ENCODE measurements at places on chromosomes 1 and 21. TPM values are rescaled to one million over a fixed set of nuclear protein-coding genes. Genes with fewer than 3 reads are reported as not detected.

Gene PAQR6
- 7.1 TPM for total RNA-seq

Gene NBPF6
- not detected for total RNA-seq

DNA sequence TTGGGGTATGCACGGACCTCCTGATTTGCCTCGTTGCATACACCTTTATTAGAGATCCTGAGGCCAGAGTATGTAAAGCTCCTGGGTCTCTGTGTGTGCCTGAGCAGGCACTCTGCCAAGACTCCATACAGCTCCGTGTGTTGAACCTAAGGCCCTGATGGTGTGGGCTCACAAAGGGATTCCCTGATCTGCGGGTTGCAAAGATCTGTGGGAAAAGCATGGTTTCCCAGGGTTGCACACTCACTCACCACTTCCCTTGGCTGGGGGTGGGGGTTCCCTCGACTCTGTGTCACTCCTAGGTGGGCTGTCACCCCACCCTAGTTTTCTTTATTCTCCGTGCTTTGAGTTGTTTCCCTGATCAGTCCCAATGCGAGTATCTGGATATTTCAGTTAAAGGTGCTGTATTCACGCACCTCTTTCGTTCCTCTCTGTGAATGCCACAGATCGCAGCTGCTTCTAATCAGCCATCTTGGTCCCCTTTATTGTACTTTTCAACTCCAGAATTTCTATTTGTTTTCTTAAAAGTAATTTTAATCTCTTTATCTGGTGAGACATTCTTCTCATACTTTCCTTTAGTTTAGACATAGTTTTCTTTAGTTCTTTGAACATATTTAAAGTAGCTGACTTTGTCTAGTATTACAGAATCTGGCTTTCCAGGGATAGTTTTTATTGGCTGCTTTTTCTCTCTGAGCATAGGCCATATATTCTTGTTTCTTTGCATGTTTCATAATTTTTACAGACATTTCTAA, 39.0 kb upstream of the F3 start:
- no peaks in the 10 kb centered on the region for H3K27me3 ChIP-seq
- no peak overlapping the region for H3K4me3 ChIP-seq
- H3K4me1 ChIP-seq, result peaks cover 5% of the 10 kb centered on the region
- no peaks in the 10 kb centered on the region for H3K36me3 ChIP-seq
- DNase-seq, result no peak

GRCh38 chr1:240878631-240879030, 266.7 kb upstream of the GREM2 start:
- H3K27me3 ChIP-seq, result no peaks in the 10 kb centered on the region
- no peak overlapping the region for H3K4me3 ChIP-seq
- H3K27ac ChIP-seq, result no peak overlapping the region
- H3K36me3 ChIP-seq, result no peaks in the 10 kb centered on the region

Gene UTS2
- not detected for total RNA-seq

- H3K27me3 ChIP-seq, result peaks cover 26% of the 10 kb centered on the region
- no peak within 1 kb of the TSS for H3K27ac ChIP-seq
- DNase-seq, result no peak
These were observed at the start of gene NBL1 for GRCh38 chr1:19643602-19644394. Gene NBL1, plus strand, starts transcription at chr1:19644311. Its CDS starts 10,720 bp downstream, at chr1:19655031.

- peak; percentile 28 for DNase-seq
- no peaks in the 10 kb centered on the region for H3K36me3 ChIP-seq
- no peak overlapping the region for H3K27ac ChIP-seq
- no peaks in the 10 kb centered on the region for H3K27me3 ChIP-seq
- H3K4me1 ChIP-seq, result no peaks in the 10 kb centered on the region
- no peak overlapping the region for H3K4me3 ChIP-seq
These were observed 305.1 kb downstream of the MATN1 start for GRCh38 chr1:30418061-30418938.

DNA sequence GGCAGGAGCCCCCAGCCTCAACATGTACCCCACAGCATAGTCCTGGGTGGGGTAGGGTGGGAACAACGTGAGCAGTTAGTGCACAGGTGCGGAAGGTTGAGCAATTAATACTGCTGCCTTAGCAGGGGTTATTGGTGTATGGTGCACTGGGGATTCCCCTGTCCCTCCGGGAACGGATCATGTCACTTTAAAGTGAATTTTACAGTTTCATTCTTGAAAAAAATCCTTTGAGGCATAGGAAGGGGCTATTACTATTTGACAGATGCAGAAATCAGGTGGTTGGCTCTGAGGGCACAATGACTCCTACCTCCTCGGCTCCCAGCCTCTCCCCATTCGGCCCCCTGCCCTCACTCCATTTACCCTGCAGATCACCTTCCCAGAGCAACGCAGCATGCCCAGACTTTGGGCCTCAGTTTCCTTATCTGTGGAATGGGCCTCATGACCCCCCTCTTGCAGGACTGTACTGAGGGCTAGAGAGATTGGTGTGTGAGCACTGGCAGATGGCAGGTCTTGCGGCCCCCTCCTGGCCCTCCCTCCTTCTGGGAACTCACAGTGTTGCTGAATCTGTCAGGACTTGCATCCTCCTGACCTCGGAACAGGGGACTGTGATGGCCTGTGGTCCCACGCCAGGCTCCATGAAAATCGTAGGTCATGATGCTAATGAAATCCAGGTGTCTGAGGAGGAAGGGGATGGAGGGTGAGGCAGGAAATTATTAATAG, 5.1 kb upstream of the MYBPH start:
- H3K27me3 ChIP-seq, result no peaks in the 10 kb centered on the region
- H3K4me1 ChIP-seq, result peaks cover 4% of the 10 kb centered on the region
- DNase-seq, result no peak
- H3K36me3 ChIP-seq, result no peaks in the 10 kb centered on the region
- H3K27ac ChIP-seq, result no peak overlapping the region

- H3K27me3 ChIP-seq, result no peaks in the 10 kb centered on the region
- no peaks in the 10 kb centered on the region for H3K4me1 ChIP-seq
- no peaks in the 10 kb centered on the region for H3K36me3 ChIP-seq
- no peak for DNase-seq
These were observed 41.3 kb upstream of the ARHGEF10L start for GRCh38 chr1:17498214-17498613.

Gene NUP210L
- total RNA-seq, result not detected

Gene AK5
- total RNA-seq, result 5.2 TPM

Gene OPTC
- 0.78 TPM for total RNA-seq

- no peak for DNase-seq
- no peaks in the 10 kb centered on the region for H3K4me1 ChIP-seq
- no peak overlapping the region for H3K27ac ChIP-seq
- H3K4me3 ChIP-seq, result no peak overlapping the region
- peaks cover 2% of the 10 kb centered on the region for H3K36me3 ChIP-seq
These were observed 29.0 kb upstream of the BATF3 start for GRCh38 chr1:212728606-212729005.

- H3K36me3 ChIP-seq, result no peaks in the 10 kb centered on the region
- H3K27ac ChIP-seq, result peak overlapping the region; percentile 61
- H3K4me1 ChIP-seq, result peaks cover 2% of the 10 kb centered on the region
These were observed 588 bp downstream of the FLVCR1 start for GRCh38 chr1:212858461-212859265.

DNA sequence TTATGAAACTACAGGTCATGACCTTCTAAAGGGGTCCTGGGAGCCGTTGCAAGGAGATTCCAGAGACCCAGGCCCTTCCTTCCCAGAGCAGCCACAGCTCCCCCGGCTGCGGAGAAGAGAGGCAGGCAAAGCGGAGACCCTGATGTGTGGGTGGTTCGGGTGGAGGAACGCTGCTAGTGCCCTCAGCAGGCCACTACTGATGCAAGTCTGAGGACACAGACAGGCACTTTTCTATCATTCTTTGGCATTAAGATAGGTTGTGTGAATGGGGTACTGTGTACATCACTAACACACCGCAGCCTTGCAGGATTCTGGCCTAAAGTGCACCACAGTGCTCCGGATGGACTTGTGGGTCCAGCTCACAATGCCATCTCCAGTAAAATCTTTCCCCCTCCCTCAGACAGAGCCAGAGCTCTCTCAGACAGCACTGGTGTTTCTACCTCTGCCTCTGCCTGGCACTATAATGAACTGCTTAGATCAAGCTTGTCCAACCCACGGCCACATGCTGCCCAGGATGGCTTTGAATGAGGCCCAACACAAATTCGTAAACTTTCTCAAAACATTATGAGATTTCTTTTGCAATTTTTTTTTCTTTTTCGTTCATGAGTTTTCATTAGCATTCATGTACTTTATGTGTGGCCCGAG, 121.4 kb downstream of the TGFBR3 start:
- no peak overlapping the region for H3K4me3 ChIP-seq
- peak; percentile 13 for DNase-seq
- no peaks in the 10 kb centered on the region for H3K4me1 ChIP-seq

DNA sequence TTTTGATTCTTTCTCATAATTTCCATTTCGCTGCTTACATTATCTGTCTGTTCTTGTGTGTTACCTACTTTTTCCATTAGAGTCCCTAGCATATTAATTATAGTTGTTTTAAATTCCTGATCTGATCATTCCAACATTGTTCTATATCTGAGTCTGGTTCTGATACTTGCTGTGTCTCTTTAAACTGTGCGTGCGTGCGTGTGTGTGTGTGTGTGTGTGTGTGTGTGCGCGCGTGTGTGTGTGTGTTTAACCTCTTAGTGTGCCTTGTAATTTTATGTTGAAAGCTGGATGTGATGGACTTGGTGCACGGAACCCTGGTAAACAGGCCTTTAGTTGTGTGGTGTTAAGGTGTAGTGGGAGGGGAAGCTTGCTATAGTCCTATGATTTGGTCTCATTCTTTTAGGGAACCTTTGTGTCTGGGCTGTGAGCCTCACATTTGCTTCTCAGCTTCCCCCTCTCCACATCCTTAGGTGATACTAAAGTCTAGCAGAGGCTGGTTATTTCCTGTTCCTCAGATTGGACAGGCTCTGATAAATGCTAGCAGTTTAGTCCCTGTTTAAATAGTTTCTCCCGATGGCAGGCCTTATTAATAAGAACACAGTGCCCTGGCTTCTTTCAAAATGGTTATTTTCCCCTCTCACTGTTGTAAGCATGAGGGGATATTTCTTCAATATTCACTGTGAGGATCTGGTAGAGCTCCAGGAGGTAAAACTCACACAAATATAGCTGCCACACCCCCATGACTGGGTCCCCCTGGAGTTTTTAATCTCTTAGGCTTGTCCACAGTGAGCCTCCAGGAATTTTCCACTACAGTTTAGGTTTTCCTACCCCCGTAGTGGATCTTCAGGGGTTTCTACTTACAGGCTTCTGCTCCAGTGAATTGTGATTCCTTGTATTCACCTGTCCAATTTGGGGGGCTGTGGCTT, 118.3 kb downstream of the GALNT2 start:
- DNase-seq, result no peak
- H3K36me3 ChIP-seq, result no peaks in the 10 kb centered on the region
- no peaks in the 10 kb centered on the region for H3K27me3 ChIP-seq

DNA sequence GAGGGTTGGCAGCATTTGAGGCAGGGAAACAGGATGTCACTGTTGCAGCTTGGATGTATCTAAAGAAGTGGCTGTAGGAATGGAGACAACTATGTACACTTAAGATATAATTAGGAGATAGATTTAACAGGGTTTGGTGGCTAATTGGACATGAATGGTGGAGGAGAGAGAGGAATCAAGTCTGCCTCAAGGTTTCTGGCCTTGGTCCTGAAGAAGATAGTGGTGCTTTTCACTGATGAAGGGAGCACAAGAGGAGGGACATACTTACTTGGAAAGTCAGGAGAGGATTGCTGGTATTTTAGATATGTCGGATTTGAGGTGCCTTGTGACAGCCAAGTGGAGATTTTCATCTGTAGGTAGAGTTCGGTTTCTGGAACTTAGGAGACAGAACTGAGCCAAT, 123.9 kb downstream of the ST6GALNAC3 start:
- no peaks in the 10 kb centered on the region for H3K27me3 ChIP-seq
- no peak overlapping the region for H3K27ac ChIP-seq
- H3K4me3 ChIP-seq, result no peak overlapping the region
- H3K4me1 ChIP-seq, result no peaks in the 10 kb centered on the region

- H3K27ac ChIP-seq, result no peak overlapping the region
- no peak for DNase-seq
- no peaks in the 10 kb centered on the region for H3K36me3 ChIP-seq
- no peaks in the 10 kb centered on the region for H3K27me3 ChIP-seq
- H3K4me1 ChIP-seq, result peaks cover 2% of the 10 kb centered on the region
These were observed 486 bp upstream of the DSTYK start for GRCh38 chr1:205211839-205212536.

GRCh38 chr1:147620543-147620942, 49.8 kb downstream of the ACP6 start:
- DNase-seq, result no peak
- H3K36me3 ChIP-seq, result peaks cover 66% of the 10 kb centered on the region
- no peak overlapping the region for H3K27ac ChIP-seq
- H3K4me3 ChIP-seq, result no peak overlapping the region

Gene PPOX
- total RNA-seq, result 40.4 TPM

DNA sequence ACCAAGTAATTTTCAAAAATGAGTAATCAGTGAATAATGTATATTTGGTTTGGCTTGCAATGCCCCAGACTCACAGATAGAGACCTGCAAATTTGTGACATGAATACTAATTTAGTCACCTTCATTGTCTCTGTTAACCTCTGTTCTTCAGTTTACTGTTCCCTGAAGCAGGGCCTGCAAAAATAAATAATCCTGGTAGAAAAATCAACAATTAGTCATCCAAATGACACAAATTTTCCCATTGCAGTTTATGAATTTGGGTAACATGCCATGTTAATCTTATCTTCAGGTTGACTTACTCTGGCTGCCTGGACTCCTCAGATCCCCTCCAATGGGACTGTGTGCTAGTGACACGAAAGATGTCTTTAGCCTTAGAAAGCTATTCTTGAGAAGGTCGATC, 289.5 kb downstream of the PAPPA2 start:
- H3K27me3 ChIP-seq, result no peaks in the 10 kb centered on the region
- no peaks in the 10 kb centered on the region for H3K36me3 ChIP-seq
- no peak overlapping the region for H3K27ac ChIP-seq
- H3K4me3 ChIP-seq, result no peak overlapping the region

- no peak overlapping the region for H3K4me3 ChIP-seq
- H3K27me3 ChIP-seq, result no peaks in the 10 kb centered on the region
- H3K36me3 ChIP-seq, result no peaks in the 10 kb centered on the region
- peaks cover 5% of the 10 kb centered on the region for H3K4me1 ChIP-seq
These were observed 26.3 kb upstream of the KIAA0040 start for GRCh38 chr1:175218786-175219434.

- H3K4me1 ChIP-seq, result no peaks in the 10 kb centered on the region
- H3K27me3 ChIP-seq, result no peaks in the 10 kb centered on the region
- DNase-seq, result no peak
- H3K36me3 ChIP-seq, result no peaks in the 10 kb centered on the region
These were observed 51.0 kb downstream of the KCNK2 start for GRCh38 chr1:215133532-215133931.

DNA sequence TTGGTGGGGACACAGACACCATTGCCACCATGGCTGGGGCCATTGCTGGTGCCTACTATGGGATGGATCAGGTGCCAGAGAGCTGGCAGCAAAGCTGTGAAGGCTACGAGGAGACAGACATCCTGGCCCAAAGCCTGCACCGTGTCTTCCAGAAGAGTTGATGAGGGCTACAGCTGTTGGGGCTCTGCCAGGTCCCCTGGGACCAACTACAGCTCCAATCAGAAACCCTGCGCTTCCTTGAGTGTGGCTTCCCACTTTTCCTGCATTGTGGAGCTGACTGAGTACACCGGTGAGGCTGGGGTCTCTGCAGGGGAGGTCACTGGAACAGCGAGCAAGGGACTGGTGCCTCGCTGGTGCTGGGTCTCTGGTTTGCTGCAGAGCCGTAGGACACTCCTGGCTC, 4.5 kb downstream of the ADPRS start:
- no peak overlapping the region for H3K27ac ChIP-seq
- H3K36me3 ChIP-seq, result peaks cover 38% of the 10 kb centered on the region
- no peak overlapping the region for H3K4me3 ChIP-seq

Gene HES3
- total RNA-seq, result 67.9 TPM

GRCh38 chr1:22801761-22802160, 91.1 kb downstream of the EPHB2 start:
- no peaks in the 10 kb centered on the region for H3K27me3 ChIP-seq
- no peaks in the 10 kb centered on the region for H3K36me3 ChIP-seq
- H3K27ac ChIP-seq, result no peak overlapping the region
- DNase-seq, result peak; percentile 65

Gene HTR6
- total RNA-seq, result 0.69 TPM
